ENCODE measurements at places on chromosomes 13 and 19.

DNA sequence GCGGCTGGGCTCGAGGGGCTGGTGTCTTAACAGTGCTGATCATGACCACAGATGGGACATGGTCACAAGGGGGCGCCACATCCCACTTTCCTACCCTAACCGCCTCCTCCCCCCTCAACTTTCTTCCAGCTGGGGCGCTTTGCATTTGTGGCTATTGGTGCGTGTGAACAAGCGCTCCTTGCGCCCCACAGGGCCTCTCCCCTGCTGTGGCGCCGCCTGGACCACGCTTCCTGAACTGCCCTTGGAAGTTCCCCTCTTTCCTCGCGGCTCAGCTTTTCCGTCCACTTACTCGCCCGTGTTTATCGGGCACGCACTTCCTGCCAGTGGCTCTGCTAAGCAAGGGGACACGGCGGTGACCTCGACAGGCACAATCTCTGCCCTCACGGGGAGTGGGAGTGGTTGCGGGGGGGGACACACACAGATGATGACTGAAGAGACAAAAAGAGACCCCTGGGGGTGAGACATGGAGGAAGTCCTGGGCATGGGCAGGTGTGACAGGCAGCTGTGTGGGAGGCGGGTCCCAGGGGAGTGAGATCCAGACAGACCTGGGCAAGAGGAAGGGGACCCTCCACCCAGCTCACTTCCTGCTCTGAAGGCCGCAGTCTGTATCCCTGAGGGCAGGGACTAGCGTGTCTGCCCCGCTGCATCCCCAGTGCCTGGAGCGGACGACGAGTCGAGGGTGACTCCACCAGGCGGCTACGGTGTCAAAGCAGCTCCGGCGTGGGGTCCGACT, 40.3 kb downstream of the ZNF787 start:
- no peak for DNase-seq

GRCh38 chr19:9850235-9850959, 15.3 kb downstream of the PIN1 start:
- DNase-seq = no peak

GRCh38 chr13:36385489-36385888, 39.3 kb upstream of the SPART start:
- DNase-seq = no peak

DNA sequence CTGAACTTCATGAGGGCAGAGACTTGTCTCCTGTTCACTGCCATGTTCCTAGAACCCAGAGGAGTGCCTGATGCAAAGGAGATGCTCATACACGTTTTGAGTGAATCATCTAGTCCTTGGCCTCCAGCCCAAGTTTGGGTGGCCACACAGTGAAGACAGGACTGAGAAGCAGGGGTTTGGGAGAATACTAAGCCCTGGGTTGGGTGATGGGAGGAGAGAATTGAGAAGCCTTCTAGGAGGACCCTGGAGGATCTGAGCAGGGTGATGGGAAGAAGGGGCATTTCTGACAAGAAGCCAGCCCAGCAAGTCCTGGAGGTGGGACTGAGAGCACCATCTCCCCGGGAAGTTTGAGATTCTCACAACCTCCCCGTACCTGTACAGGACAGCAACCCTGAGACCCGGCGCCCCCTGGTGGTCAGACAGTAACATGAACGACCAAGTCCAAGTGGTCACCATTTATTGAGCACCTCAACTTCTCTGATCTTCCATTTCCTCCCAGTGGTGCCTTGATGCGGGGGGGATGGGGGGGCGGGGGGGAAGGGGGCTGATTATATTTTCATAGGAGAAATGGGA, 11.0 kb downstream of the CTU1 start:
- DNase-seq = no peak

DNA sequence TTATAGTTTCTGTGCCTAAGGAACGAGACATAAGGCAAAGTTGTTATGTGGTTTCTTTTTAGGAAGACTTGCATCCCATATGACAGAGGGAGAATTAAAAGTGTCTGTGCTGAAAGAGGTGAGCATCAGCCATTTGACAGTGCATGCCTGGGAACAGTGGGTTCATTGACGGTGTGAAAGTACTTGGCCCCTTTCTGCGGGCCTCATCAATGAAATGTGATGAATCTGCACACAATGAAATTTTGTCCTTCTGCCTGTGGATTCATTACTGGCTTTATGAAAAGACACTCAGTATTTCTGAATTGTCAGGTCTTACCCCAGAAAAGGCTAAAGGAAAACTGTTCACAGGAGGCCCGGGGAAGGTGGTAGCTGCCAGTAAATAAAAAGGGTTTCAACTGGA, 295.8 kb downstream of the FOXO1 start:
- no peak for DNase-seq

GRCh38 chr19:15643387-15643786, 2.7 kb downstream of the CYP4F3 start:
- DNase-seq = no peak

GRCh38 chr13:50425772-50426171, 410.5 kb downstream of the KCNRG start:
- no peak for DNase-seq

GRCh38 chr13:67033170-67033569, 197.0 kb downstream of the PCDH9 start:
- DNase-seq = no peak

DNA sequence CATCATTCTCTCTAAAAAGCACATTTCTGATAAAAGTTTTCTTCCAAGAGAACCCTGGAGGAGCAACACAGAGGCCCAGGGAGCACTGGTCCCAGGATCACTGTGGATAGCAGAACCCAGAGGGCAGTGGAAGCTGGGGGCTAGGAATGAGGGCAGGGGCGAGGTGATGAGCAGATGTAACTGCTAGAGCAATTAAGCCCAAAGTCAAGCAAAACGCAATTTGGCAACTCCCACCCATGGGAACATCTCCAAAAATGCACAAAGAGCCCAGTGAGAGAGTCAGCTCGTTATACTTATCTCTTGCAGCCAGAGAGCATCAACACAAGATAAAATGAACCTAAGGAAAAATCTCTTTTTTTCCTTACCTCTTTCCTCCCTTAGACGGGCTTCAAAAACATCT, 284.2 kb downstream of the TBC1D4 start:
- DNase-seq = no peak

DNA sequence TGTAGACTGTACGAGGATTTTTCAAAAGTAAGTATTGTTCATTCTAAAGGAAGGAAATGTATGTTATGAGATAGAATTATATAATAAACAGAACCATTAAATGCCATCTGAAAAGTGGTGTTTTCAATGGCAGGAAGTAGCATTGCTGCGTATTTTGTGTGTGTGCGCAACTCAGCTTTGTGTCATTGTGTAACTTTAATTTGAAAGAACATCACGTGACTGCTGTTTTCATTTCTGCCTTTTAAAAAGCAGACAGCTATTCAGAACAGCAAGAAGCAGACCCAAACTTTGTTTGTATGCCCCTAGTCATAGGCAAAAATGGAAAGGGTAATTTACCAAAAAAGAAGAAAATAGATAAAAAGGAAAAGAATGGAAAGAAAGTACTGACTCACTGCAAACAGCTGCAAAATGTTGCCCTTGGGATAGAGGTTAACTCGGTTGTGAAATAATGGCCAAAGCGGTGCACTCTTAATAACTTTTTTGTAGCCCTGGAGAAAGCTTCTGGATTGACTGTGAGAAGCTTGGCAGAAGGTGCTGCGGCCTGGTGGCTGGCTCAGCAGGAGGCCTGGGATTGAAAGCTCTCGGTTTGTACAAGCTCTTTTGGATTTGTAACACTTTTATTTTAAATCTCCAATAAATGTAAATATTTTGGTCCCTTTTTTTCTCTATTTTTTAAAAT, 97.3 kb downstream of the GGACT start:
- DNase-seq = no peak

- DNase-seq = no peak
Measured at GRCh38 chr13:89784161-89784809, 1563.2 kb upstream of the MIR17HG start.

GRCh38 chr13:29567411-29567810, 28.1 kb downstream of the SLC7A1 start:
- DNase-seq = no peak

GRCh38 chr13:49524740-49525501, 29.2 kb downstream of the PHF11 start:
- no peak for DNase-seq

DNA sequence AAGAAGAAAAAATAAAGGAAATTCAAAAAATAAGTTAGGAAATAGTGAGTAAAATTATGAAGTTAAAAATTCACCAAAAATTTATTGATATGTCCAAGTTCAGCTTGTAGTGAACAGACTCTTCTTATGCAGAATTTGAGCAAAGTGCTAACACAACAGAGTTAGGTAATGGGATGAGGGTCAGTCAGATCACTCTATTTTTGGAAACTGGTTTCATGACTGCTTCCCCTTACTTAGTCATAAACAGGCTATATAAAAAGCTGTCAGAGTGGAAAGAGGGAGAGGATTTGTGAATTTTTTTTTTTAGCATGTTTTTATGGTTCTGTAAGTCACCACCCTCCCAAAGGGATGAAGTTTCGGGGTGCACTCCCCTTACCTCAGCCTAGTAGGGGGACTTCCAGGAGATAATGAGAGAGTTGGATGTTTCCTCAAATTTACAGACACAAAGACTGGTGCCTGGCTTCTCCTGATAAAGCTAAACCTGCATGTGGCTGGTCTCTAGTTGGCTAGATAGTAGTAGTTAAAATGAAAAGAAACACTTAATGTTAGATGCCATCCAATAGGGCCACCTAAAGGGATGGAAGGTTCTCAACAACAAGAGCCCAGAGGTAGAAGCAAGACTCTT, 4.5 kb downstream of the CPB2 start:
- no peak for DNase-seq

GRCh38 chr19:6736917-6737283, 480 bp downstream of the GPR108 start:
- no peak for DNase-seq

DNA sequence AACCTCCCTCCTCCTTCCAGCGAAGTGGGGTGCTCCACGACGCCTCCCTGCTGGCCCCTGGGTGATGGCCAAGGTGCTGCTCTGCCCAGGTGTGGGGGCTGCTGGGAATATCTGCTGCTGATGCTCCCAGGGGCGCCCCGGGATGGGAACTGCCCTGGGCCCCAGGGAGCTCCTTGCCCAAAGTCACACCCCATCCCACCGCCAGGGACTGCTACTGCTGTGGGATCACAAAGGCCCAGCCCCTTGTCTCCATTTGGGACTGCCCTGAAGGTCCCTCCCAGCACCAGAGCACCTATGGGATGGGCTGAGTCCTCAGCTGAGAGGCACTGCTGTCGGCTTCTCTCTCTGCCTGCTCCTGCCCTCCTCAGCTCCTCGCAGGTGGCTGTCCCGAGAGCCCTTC, 19.0 kb downstream of the CHST8 start:
- no peak for DNase-seq

- DNase-seq = no peak
Measured at GRCh38 chr13:102856557-102856956, 10.7 kb downstream of the ERCC5 start.

DNA sequence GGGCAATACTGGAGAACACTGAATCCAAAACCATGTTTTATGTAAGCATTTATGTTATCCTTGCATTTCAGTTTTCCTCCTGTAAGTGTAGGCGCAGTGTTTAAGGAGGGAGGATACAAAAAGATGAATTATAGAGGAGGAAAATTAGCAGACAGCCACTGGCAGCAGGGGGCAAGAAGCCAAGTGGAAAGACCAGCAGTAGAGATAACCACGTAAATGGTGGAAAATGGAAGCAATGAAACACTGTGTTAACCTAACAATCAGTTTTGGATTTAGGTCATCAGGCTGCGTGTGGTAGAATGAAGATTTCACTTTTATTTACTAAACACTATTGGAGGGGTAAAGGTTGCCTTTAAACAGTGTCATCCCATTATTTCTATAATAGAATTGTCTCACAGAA, 447.3 kb downstream of the GPC6 start:
- no peak for DNase-seq

DNA sequence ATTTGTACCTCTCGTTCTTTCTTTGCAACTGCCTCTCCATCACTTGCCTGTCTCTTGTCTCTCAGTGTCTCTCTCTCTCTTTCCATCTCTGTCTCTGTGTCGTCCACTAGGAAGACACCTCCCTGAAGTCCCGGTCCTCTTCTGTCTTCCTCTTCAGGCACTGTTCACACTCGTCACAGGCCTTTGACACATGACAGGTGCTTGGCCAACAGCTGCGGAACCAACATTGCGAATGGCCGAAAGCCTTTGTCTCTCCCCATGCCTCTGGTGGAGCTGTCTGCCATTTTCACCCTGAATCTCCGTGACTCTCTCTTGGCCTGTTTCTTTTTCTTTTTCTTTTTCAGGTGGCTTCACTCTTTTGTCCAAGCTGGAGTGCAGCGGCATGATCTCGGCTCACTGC, 2.8 kb downstream of the HIPK4 start:
- no peak for DNase-seq

- DNase-seq = no peak
Measured at GRCh38 chr19:44597131-44597491, 16.3 kb upstream of the IGSF23 start.

GRCh38 chr13:44504116-44504515, 72.0 kb downstream of the TSC22D1 start:
- no peak for DNase-seq

DNA sequence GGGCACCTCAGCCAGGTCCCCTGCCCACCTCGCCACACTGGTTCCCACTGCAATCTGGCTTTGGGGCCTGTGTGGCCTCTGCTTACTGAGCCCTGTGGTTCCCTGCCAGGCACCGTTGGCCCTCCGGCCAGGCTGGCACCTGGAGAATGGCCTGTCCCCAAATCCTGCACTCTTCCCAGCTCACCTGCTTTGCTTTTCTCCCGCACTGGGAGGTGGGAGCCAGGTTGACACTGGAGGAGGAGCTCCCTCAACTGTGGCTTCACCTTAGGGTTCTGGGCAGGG, 97.0 kb downstream of the SCGB2B2 start:
- DNase-seq = no peak

DNA sequence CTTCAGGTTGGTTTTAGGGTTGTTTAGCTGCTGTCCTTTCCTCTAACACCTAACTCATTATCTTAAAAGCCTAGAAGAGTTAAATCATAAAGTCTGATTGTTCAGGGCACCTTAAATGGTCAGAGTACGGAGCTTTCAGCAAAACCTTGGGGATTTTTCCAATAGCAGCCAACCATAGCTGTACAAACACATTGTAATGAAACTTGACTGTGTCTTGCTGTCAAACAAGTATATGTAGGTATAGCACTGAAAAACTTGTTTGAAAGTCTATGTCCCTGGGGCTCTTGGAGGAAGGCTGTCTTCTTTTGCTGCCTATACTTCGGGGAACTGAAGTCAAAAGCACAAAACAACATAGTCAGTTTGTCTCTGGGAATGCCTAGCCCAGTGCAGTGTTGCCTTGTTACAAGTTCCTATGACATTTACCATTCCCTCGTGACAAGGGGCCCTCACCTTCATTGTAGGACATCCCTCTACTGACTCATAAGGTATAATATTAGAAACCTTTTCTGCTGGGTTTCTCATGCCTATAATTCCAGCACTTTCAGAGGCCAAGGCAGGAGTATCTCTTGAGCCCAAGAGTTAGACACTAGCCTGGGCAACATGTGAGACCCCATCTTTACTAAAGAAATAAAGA, 474.5 kb upstream of the NBEA start:
- no peak for DNase-seq

DNA sequence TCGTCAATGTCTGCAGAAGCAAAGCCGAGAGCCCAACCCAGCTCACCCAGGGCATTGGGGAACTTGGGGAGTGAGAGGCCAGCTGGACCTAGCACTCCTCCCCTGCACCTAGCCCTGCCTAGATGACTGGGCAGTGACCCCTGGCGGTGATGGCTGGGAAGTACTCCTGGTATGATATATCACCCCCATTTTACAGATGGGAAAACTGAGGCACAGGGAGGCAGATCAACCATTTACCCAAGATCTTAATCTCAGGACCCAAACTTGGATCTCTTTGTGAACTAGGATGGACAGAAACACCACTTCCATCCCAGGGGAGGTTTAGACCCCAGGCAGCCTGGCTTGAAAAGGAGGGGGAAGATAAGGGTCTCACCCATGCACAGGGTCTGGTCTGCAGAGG, 43.5 kb downstream of the CCL25 start:
- no peak for DNase-seq

- no peak for DNase-seq
Measured at GRCh38 chr19:17254636-17255035, 8.9 kb upstream of the NR2F6 start.

All from epithelial cell of proximal tubule (primary cell).